ENCODE measurements at places on chromosomes 4 and X.

- DNase-seq, result peak; percentile 32
Measured at GRCh38 chrX:155767051-155767875, 113.9 kb upstream of the VAMP7 start.

- no peak for DNase-seq
Measured at GRCh38 chr4:7584606-7585159, 150.0 kb upstream of the PSAPL1 start.

- DNase-seq, result no peak
Measured at GRCh38 chrX:16869393-16870094, 618 bp downstream of the RBBP7 start.

DNA sequence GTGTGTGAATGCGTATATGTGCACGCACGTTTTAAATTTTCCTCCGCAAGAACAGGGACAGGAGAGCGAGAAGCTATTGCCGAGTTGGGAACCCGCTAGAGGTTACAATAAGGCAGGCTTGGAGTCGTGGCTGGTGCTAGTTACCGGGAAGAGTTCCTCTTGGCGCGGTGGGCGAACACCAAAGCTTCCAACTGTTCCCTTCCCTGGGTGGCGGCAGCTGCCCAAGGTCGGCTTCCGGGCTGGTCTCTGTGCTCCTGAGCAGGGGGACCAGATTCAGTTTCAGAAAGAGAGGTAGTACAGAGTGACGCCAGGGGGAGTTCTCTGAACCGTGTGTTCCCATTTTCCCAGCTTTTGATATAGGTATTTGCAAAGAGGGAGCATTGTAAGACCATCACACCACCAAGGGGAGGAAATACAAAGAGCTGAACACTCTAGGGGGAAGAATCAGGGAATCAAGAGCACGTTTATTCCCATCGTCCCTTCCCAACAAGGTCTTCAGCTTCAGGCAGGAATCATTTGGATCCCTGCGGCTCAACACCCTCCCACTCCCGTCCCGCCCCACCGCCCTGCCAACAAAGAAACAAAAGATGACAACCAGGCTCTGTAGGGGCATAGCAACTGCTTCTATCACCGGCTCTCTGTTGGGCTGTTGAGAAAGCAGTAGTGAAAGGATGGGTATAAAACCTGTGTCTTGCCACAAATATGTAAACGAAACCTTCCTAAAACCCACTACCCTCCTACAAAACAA, 113.6 kb upstream of the TEX13C start:
- DNase-seq, result no peak

DNA sequence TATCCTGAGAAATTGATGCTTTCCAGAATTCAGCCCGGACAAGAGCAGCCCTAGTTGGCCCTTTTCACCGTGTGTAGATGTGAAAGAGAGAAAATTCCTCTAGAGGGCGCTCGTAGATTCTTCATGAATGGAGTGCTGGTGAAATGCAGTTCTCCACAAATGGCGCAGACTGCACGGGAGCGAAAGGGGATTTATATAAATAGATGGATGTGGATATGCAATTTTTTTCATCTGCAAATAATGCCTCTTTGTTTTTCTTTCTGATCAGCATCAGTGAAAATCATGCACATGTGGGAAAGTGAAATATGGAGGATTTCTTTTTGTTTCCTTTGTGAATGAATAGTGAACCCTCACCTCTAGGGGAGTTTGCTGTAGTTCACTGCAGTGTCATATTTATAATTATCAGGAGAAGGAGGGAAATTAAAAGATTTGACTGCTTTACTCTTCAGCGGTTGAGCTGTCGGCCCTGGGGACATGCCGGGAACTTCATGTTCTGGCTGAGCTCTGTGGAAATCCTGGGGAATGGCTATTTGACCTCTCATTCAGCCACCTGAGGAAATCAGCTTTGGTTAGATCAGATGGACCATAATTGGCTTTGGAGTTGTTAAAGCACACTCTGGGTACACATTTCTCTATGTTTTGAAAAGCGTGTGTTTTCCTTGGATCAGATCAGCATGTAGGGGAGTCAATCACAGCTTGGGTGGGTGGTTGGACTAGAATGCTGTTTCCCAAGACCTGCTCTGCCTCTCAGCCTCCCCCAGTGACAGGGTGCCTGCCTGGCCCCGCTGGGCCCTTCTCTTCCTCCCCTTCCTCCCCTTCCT, 115.0 kb upstream of the SHISA3 start:
- peak; percentile 46 for DNase-seq

DNA sequence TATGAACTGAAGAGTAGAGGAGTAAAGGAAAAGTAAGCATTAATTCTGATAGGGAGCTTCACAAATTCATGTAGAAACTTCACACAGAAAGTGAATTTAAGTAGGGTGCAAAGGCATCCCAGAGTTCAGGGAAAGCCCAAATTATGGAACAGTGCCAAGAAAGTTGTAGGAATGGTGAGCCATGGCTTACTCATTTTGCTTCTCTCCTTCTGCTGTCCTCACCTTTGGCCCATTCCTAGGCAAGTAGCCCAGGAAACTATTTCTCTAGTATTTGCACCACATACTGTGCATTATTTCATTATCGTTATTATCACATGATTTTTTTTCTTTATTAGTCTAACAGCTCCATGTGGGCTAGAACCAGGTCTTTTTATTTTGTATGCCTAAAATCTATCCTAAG, 34.9 kb upstream of the IL1RAPL1 start:
- DNase-seq, result no peak

DNA sequence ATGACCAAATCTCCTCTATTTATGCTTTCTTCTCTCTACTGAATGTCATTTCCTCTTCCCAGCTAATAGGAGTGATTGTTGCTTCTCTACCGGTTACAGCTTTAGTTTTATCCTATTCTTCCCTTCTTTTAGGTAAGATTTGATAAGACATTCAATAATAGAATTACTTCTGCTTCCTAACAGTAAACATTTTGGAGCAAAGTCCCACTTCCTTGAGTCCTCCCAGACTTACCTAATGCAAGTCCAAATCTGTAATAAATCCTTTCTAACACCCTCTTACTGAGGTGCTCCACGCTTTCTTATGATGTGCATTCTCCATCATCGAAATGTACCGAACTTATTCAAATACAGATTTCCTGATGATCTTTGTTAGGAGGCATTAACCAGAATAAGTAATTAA, 79.2 kb upstream of the GPM6A start:
- no peak for DNase-seq

GRCh38 chrX:103878466-103879122, 46.5 kb upstream of the RAB9B start:
- DNase-seq, result peak; percentile 2

DNA sequence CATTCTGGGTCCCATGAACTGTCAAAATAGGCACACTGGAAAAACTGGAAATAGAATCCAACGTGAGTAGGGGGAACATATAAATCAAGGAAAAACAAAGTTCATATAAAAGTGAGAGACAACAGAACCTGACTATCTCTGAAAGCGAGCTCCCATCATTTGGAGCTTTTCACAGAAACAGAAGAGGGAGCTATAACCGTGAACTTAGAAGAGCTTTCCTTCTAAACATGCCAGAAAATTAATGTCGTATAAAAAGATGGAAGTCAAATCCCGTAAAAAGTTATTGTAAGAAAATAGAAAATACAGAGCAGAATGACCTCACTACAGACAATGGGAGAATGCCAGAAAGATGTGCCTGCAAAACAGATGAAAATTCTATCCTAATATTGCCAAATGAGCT, 23.9 kb upstream of the HSD17B10 start:
- no peak for DNase-seq

- no peak for DNase-seq
Measured at GRCh38 chr4:148067301-148067916, 335.5 kb downstream of the ARHGAP10 start.

- no peak for DNase-seq
Measured at GRCh38 chr4:151251603-151252304, 25.2 kb upstream of the PRSS48 start.

- no peak for DNase-seq
Measured at GRCh38 chrX:44025555-44025954, 52.4 kb upstream of the NDP start.

GRCh38 chr4:95087657-95088455, 330.1 kb downstream of the BMPR1B start:
- no peak for DNase-seq

DNA sequence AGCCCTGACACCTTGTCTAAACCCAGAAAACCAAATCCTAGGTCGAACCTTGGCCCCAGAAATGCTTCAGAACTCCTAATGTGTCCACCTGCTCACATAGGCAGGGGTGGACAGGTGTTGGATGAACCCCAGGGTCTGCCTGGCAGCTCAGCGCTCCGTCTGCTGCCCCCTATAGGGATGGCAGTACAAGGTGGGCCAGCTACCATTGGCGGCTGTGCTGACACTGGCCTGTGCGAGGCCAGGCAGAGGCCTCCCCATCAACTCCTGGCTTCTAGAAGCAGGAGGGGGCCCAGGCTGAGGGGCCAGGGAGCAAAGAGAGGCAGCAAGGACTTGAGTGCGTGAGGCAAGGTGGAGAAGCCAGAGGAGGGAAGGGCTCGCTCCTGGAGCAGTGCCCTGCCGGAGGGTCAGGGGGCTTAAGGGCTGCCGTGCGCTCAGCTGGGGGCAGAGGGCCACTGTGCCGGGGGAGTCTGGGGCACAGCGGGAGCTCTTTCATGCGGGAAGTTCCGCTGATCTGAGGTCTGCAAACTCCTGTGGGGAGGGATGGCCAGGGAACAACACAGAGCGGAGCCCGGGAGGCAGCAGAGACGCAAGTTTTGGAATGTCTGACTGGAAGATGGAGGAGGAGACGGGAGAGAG, 20.6 kb downstream of the CCNQ start:
- no peak for DNase-seq

- DNase-seq, result no peak
Measured at GRCh38 chr4:185395238-185395955, at the start of gene LRP2BP. Gene LRP2BP (minus strand): TSS chr4:185395924. CDS start chr4:185378186, 17,738 bp downstream.

DNA sequence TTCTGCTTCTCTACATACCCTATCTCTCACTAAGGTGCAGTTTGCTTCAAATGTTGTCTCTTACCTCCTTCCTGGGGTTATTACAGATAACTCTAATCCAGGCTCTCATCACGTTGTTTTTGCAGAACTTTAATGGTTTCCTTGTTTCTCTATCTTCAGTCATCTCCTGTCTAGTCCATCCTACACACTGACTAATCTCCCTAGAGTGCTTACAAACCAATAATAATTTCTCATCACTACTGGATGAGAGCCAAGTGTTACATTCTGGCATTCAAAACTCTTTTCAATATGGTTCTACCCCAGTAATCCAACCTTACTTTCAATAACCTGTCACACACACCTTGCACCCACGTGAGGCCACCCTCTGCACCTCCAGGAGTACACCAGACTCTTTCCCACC, 86.1 kb downstream of the SYNPO2 start:
- no peak for DNase-seq

DNA sequence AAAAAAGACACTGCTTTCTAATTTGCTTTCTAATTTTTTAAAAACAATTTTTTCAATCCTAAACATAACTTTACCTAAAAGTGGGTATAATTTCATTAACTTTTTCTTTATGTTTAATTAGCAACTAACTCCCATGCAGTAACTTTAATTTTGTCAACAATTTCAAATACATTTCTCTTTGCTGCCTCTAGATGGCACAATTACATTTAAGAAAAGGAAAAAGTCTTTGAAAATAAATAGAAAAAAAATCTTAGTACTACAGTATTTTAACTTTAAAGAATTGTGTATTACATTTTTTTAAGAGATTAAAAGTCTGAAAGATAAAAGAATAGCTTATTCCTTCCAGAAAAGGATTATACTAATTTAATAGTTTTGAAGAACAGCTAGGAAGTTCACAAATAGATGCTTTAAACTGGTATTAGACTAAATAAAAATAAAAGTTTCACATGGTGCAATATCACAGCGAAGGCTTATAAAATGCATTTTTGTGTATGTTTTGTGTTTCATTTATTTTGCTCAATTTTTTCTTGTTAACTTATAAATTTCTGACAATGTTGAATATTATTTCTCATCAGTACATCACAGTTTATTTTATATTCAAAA, 105.1 kb downstream of the ADGRA3 start:
- no peak for DNase-seq

- DNase-seq, result no peak
Measured at GRCh38 chr4:156623376-156623775, 348.2 kb downstream of the PDGFC start.

GRCh38 chrX:17930850-17931249, 69.8 kb upstream of the RAI2 start:
- DNase-seq, result no peak

DNA sequence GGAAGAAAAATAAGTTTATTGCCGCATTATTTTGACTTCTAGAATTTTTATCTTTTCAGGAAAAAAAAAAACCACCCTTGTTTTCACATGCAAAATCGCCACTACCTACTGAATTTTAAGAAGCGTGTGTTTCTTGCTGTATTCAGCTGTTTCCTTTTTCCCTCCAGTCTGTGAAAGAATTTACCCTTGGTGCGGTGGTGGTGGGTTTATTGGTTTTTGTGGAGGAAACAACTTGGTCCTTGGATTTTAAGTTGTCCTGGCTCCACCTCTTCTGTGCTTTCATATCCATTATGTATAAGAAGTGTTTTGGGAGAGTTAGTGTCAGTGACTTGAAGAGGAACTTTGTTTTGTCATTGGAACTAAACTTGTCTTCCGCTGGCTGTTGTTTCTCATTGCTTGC, 8.1 kb downstream of the RAPGEF2 start:
- no peak for DNase-seq

DNA sequence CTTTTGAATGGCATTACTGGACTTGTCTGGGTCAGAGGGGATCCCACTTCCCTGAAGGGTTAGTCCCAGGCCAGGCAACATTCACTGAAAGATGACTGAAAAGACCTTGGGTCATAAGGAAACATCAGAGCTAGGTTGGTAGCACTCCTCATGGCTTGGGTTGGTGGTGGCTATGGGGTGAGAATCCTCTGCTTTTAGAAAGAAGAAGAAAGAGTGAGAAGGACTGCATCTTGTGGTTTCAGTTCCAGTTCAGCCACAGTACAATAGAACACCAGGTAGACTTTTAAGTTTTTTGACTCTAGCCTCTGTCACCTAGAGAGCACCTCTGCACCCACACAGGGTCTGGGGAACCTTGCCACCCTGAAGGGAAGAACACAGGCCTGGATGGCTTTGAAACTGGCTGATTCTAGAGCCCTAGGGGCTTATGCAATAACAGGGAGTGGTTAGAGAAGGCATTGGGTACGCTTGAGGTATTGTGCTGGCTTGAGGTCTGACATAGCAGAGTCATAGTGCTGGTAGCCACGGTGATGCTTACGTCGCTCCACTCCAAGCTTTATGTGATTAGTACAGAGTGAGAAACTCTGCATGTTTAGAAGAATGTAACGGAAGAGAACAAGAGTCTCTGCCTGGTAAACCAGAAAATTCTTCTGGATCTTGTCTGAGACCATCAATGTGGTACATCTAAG, 36.5 kb downstream of the PRR32 start:
- no peak for DNase-seq

GRCh38 chr4:163816494-163816893, 322.0 kb downstream of the TMA16 start:
- no peak for DNase-seq

All from pulmonary artery endothelial cell (primary cell).